Stimulated activated CD8-positive, alpha-beta memory T cell treated with anti-CD3 and anti-CD28 coated beads, Interleukin-4, amount 100 ng/mL, for 1 hour (primary cell): ENCODE measurements at places on chromosomes 5 and 9.

DNA sequence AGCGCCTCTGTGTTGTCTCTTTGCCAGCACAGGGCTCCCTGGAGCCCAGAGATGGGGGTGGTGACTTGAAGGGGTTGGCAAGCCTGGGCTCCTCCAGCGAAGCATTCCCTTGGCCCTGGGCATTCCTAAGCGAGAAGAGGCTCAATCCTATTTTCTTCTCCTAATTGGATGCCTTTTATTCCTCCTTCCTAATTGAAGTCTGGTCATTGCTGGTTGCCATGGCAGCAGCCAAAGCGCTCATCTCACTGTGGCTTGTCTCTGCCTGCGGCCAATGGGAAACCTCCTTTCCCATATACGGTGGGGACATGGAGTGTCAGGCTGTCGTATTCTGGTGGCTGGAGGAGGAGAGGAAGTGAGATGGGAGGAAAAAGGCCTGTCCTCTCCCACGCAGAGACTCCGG, 52.3 kb upstream of the RARS1 start:
- DNase-seq, result no peak

DNA sequence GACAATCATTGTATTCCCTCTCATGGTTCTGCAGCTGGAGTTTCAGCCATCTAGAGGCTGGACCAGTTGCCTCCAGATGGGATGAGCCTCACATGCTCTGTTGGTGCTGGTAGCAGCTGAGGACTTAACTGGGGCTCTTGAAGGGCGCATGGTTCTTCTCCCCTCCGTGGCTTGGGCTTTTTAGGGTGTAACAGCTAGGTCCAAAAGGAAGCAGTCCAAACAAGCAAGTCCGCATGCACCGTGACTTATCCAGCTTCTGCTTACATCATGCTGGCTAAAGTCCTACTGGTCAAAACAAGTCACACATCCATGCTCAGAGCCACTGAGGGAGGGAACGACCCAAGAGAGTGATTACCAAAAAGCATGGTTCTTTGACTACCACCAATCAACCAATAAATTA, 31.6 kb upstream of the SH3RF2 start:
- DNase-seq, result no peak

GRCh38 chr9:126796758-126797157, 8.1 kb upstream of the ZBTB43 start:
- DNase-seq, result no peak

GRCh38 chr9:78707481-78707991, 410.6 kb downstream of the PSAT1 start:
- no peak for DNase-seq

- no peak for DNase-seq
Observed at GRCh38 chr5:5079876-5080275, 60.3 kb upstream of the ADAMTS16 start.

GRCh38 chr9:89999534-90000370, 394.9 kb downstream of the GADD45G start:
- DNase-seq, result peak; percentile 10

- no peak for DNase-seq
Observed at GRCh38 chr5:29811914-29812679, 1381.4 kb upstream of the CDH6 start.

DNA sequence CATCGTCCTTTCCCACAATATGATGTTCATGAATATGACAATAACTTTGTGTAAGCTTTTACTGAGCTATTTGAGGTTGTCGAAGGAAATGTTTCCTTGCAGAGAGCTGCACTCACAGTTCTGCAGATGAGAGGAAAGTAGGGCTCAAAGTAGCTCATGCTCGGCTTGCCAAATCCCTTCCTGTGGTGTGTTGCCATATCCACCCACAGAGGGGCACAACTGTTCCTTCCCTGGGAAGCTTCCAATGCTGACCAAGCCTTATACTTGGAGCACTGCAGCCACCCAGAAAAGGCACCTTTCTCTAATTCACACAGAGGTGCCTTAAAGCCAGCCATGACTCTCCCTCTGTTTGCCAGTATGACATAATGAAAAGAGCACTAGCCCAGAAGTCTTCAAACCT, 390.3 kb downstream of the CAAP1 start:
- DNase-seq, result no peak

DNA sequence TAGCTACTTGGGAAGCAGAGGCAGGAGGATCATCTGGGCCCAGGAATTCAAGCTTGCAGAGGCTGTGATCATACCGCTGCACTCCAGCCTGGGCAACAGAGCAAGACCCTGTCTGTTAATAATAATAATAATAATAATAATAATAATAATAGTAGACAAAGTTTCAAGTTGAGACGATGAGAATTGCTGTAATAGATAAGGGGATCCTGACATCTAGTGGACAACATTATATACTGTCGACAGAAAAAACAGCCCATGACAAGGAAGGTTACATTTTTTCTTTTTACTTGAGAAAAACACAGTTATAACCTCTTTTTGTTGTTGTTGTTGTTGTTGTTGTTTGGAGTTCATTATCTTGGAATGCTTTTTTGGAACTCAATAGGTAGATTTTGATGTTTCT, 35.3 kb downstream of the NDFIP1 start:
- no peak for DNase-seq

- DNase-seq, result no peak
Observed at GRCh38 chr5:143402017-143402552, 1.4 kb downstream of the NR3C1 start.
